ENCODE measurements at places on chromosomes 5 and 9.
A peak's percentile ranks its signal among the peaks of the same experiment; 100 is the strongest.

- no peak for DNase-seq
Observed at GRCh38 chr5:113474100-113474728, 14.0 kb downstream of the MCC start.

DNA sequence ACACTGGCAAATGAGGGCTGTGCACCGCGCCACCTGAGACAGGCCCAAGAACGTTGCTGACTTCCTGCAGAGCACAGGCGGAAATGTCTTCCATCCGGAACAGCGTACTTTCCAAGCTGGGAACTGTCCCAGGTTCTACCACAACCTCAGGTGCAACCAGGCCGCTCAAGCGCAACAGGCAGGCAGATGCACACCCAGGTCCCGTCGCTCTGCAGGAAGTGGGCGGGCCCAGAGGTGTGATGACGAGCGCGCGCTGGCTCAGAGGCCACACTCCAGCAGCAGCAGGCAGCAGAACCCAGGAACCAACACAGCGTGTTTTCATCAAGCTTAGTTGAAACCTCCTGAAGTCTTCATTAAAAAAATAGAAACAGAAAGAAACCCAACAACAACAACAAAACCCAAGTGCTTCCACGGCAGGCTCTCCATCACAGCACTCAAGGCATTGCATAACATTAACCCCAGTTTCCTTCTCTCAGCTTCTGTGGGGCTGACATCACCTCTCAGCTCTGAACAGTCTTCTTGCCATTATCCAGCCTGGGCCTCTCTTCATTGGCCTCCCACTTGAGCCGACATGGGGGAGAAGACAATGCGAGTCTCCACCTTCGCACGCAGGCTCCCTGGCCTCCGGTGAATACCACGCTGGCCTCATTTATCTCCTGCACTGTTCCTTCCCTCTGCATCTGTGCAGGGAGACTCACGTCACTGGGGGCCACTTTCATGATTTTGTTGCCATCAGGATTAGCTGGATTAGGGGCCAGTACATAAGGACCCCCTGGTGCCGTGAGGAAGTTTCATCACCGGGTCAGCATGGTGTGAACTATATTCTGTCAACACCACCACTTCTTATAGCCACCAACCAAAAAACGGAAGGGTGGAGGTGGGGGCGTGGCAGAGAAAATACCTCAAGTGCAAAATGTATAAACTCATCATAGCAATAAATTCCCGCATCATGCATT, 22.1 kb downstream of the PTCH1 start:
- peak; percentile 92 for DNase-seq

GRCh38 chr9:101028346-101029314, at the start of gene PLPPR1:
Gene PLPPR1, plus strand, starts transcription at chr9:101028727.
- DNase-seq, result peak; percentile 15

DNA sequence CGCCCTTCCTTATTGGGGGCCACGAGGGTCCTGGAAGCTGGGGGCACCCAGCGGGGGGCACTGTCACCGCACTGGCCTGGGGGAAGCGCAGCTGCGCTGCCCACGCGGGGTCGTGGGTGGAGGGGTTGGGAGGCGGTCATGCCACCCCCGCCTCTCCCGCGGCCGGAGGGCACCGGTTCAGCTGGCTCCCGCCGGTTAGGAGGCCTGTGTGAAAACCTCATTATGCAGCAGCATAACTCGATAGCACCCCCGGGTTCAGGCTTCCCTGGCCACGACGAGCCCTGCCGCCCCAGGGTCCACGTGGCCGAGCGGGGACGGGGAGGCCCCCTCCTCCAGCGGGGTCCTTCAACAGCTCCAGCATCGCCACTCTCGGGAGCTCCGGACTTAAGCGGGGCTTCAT, 91.2 kb upstream of the ERCC6L2 start:
- no peak for DNase-seq

GRCh38 chr9:71620331-71620730, 148.0 kb downstream of the CEMIP2 start:
- no peak for DNase-seq
